ENCODE measurements at places on chromosomes 2 and 18.

DNA sequence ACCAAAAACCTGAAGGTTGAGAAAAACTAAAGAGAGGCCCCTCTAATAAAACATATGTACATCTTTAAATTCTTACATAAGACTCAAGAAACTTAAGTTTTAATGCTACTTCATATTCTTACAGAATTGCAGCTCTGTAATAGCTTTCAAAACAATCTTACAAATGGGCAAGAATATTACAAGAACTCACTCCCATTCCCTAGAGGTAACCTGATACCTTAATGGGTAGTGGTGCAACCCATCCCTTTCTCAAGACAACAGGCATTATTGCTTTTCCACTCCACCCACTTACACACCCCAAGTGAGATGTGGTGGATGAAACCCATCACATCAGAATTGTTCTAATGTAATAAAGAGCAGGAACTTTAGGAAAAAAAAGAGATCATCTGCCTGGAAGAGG lies 103.7 kb downstream of the RBMS1 start:
- DNase-seq = no peak

DNA sequence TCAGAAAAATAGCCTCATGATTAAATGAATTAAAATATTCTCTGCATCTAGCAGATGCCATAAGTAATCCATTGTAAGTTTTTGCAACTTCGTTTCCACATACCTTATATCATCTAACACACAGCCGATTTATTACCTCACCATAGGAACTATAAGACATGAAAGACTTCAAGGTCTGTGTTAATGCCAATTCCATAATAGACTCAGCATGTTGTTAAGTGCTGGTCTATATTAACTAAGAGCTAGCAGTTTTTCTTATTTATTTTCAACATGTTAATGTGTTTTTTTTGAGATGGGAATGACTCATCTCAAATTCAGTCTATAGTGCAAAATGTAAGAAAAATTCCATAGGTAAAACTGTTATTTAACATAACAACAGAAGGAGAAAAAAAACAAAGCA lies 243.9 kb upstream of the GULP1 start:
- no peak for DNase-seq

GRCh38 chr2:212683346-212684097 lies 144.9 kb upstream of the ERBB4 start:
- DNase-seq = no peak

- no peak for DNase-seq
Measured at GRCh38 chr2:120887320-120887697, 151.6 kb downstream of the GLI2 start.

GRCh38 chr2:8575038-8575833 lies 106.6 kb upstream of the ID2 start:
- DNase-seq = peak; percentile 59

DNA sequence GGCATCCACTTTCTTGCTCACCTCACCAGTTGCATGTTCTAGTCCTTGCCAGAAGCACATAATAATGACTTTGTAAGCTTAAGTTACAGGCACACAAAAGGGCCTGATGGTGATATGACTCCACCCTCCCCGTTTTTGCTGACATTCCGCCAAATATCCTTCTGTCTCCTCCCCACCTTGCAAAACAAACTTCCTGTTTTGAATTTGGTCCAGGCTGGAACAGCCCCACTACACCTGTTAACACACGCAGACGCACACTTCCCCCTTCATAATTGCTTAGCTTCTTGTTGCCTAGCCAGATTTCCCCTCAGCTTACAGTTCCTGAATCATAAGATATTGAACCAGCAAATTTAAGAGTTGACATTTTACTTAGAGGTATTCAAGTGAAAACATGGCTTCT lies at the start of gene MGAT5:
MGAT5 (plus strand) TSS at position 269 of the 400 bp plus-strand sequence. CDS start 332 bp downstream, outside the sequence.
- DNase-seq = no peak

- DNase-seq = no peak
Measured at GRCh38 chr2:237254911-237255578, 158.9 kb downstream of the COL6A3 start.

GRCh38 chr2:122748552-122749011 lies 993.1 kb downstream of the TSN start:
- DNase-seq = no peak

GRCh38 chr2:46876741-46877384 lies 38.7 kb downstream of the MCFD2 start:
- peak; percentile 17 for DNase-seq

- DNase-seq = no peak
Measured at GRCh38 chr18:23793051-23793450, 103.8 kb downstream of the LAMA3 start.

DNA sequence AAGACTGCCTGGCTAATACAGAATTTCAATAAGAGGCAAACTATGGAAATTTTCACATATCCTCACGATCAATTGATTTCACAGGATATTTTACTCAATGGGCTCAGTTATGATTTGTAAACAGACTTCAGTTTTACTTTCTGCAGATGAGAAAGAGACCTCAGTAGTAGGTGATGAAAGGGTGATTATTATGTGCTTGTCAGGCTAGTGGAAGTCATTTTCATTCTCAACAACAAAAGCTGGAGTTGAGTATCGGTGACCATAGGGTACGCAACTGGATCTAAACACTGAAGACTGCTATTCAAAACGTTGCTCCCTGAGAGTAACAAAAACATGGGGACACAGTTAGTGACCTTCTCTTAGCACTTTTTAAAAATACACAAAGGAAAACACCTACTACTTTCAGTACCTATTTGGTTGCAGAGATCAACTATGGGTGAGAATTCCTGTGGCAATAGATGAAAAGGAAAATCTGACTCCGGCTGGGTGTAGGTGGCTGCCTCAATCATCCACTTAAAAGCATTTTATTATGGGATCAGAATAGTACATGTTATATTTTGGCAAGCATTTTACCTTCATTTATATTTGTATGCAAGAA lies 126.2 kb upstream of the VRK2 start:
- no peak for DNase-seq

- DNase-seq = no peak
Measured at GRCh38 chr2:40281021-40281940, 170.6 kb downstream of the SLC8A1 start.

GRCh38 chr2:119544075-119544938 lies at the start of gene CFAP221:
CFAP221 (plus strand) TSS chr2:119544449; CDS start chr2:119546132, 1,683 bp downstream.
- peak; percentile 13 for DNase-seq

GRCh38 chr2:119293254-119293653 lies 69.6 kb downstream of the STEAP3 start:
- DNase-seq = no peak

- no peak for DNase-seq
Measured at GRCh38 chr2:69279931-69280681, 106.9 kb downstream of the GFPT1 start.

GRCh38 chr2:219902891-219903552 lies 275.6 kb downstream of the SLC4A3 start:
- no peak for DNase-seq

GRCh38 chr2:122736279-122736678 lies 980.8 kb downstream of the TSN start:
- no peak for DNase-seq

- DNase-seq = no peak
Measured at GRCh38 chr18:44921974-44922373, 241.3 kb downstream of the SETBP1 start.

- DNase-seq = peak; percentile 85
Measured at GRCh38 chr2:143034292-143035074, 94.7 kb upstream of the ARHGAP15 start.

GRCh38 chr2:48415836-48416515 lies 114.0 kb upstream of the STON1 start:
- peak; percentile 24 for DNase-seq

DNA sequence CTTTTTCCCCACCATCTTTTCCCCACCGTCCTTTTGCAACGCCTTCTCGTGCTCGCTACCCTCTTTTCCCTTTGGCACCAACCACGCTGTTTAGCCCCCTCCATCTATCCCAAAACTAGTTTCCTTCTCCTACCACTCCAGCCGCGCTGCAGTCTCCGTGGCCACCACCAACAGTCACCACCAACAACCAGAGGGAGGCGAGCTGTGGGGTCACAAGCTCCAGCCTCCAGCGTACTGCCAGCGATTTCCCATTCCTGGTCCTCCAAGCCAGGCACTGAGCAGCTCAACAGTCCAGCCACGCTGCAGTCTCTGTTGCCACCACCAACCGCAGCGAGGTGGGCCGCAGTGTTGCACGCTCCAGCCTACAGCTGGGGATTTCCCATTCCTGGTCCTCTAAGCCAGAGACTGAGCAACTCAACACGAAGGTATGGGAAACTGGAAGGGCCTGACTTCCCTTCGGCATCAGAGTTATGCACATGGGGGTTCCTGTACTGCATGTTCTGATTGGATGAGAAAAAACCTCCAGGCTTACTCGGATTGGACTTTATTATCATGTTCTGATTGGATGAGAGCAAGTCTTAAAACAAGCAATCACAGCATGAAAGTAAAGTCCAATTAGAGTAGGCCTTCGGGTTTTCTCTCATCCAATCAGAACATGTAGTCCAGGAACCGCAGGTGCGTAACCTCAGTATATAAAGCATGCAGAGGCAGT lies 42.3 kb upstream of the IMP4 start:
- DNase-seq = no peak

- no peak for DNase-seq
Measured at GRCh38 chr18:13574355-13574754, 152.0 kb downstream of the FAM210A start.

GRCh38 chr2:190896477-190896876 lies 15.9 kb downstream of the GLS start:
- DNase-seq = no peak

GRCh38 chr2:148932536-148932935 lies 57.5 kb downstream of the KIF5C start:
- DNase-seq = no peak

GRCh38 chr2:26054598-26055348 lies 20.9 kb downstream of the RAB10 start:
- no peak for DNase-seq

- no peak for DNase-seq
Measured at GRCh38 chr2:126661702-126662500, 5.9 kb downstream of the GYPC start.

- DNase-seq = no peak
Measured at GRCh38 chr2:13091455-13091854, 374.7 kb downstream of the TRIB2 start.

- no peak for DNase-seq
Measured at GRCh38 chr2:109632158-109632789, 18.1 kb downstream of the SOWAHC start.

DNA sequence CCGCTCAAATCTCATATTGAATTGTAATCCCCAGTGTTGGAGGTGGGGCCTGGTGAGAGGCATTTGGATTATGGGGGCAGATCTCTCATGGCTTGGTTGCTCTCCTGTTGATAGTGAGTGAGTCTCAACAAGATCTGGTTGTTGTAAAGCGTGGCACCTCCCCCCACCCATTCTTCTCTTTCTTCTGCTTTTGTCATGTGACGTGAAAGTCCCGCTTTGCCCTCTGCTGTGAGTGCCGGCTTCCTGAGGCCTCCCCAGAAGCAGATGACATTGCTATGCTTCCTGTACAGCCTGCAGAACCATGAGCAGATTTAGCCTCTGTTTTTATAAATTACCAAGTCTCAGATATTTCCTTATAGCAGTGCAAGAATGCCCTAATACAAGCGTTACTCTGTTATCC lies 673.8 kb downstream of the ADCYAP1 start:
- DNase-seq = no peak

GRCh38 chr18:79493211-79493800 lies 97.6 kb downstream of the NFATC1 start:
- DNase-seq = no peak

DNA sequence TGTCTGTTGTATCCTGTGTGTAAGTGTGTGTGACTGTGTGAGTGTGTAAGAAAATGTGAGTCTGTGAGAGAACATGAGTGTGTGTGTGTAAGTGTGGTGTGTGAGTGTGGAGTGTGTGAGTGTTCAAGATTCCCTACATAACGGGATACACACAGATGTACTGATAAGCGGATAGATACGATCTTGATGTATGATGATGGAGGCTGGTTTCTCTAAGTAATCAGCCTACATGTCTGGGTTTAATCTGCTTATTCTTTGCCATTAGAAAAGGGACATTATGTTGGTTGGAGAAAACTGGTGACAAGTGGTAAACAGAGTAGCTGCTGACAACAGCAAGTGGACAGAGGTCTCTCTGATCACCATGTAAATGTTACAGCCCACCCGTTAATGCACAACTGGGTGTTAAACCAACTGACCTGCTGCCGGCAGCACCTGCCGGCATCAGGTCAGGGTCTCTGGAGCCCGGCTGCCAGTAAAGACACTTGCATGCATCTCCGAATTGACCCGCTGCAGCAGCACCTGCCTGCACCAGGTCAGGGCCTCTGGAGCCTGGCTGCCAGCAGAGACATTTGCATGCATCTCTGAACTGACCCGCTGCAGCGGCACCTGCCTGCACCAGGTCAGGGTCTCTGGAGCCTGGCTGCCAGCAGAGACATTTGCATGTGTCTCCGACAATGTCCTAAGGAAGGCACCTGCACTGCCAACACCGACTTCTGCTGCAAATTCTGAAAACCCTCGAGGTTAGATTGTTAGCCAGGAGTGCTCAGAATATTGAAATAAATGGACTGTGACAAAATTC lies 87.5 kb downstream of the MBP start:
- DNase-seq = no peak

- DNase-seq = no peak
Measured at GRCh38 chr2:100350661-100351185, 28.4 kb upstream of the LONRF2 start.

- peak; percentile 10 for DNase-seq
Measured at GRCh38 chr2:173354073-173354581, 545 bp upstream of the CDCA7 start.

- DNase-seq = peak; percentile 72
Measured at GRCh38 chr18:51151568-51152511, 45.6 kb downstream of the MEX3C start.

GRCh38 chr18:47501946-47502345 lies 250.5 kb upstream of the SKOR2 start:
- no peak for DNase-seq

DNA sequence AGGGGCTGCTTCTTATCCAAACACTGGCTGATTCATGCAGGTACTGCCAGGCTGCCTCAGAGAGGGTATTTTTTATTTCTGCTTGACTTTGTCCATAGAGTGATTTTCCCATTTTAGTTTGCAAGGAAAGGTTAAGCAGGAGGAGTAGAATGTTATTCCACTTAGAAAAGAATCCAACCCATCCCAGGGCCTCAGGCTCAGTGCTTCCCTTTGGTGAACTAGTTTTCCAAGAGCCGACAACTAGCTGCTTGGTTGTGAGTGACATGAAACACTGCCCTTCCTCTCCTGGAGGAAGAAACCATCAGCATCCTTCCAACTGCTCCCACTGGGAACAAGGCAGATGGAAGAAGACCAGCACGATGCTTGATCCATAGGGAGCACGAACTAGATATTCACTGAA lies 58.5 kb downstream of the BCL2 start:
- no peak for DNase-seq

GRCh38 chr2:234266952-234267351 lies 216.4 kb downstream of the SPP2 start:
- no peak for DNase-seq

GRCh38 chr2:19244460-19245363 lies 113.7 kb downstream of the OSR1 start:
- DNase-seq = no peak

- DNase-seq = no peak
Measured at GRCh38 chr2:203730883-203731282, 24.4 kb downstream of the CD28 start.

DNA sequence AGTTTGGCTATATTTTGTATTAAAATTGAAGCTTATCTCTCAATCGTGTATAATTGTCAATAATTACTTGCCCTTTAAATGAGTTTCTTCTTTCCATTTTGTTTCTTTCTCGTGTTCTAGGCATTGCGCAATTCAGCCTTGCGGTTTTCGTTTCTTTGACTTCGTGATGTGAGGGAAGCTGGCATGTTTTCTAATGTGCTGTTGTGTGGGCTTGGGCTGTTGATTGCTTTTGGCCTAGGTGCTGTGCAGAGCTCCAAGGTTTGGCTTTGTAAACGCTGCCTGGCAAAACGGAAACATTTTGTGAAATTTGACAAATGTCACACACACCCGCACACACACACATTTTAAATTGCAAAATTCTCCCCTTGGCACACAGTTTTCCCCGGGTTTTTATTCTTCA lies 242.6 kb upstream of the TCF4 start:
- no peak for DNase-seq
